AG10803 (cell line): ENCODE measurements at places on chromosomes 4 and X.

- no peak for DNase-seq
Measured at GRCh38 chrX:112947981-112948615, 107.5 kb upstream of the AMOT start.

- DNase-seq = peak; percentile 82
Measured at GRCh38 chrX:9148615-9149399, 114.9 kb upstream of the FAM9B start.

DNA sequence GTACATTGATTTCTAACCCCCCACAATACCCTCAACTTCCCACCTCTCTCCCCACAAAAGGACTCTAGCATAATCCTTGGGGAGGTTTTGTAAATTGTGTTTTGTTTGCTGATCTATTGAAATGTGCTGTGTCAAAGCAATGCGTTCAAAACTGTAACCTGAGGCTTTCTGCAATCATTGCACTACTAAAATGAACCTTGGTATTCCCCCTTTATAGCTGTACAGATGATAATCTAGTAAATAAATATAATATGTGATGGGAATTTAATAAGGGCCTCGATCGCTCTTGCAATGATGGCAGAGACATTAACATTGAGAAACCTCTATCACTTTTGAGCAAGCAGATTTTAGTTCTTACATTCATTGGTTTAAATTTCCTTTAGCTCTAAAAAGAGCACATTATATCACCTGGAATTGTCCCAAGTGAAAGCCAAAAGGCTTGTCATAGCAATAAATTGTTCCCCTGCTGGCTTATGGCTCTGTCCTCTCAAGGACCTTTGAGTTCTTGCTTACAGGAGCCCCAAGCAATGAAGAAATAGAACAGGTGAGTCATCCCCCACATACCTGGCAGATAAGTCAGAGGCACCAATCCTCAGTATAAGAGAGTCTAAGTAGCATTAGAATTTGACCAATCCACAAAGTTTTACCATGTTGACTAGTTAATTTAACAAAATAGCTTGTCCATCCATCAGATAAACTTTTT, 18.4 kb upstream of the ACE2 start:
- peak; percentile 0 for DNase-seq

DNA sequence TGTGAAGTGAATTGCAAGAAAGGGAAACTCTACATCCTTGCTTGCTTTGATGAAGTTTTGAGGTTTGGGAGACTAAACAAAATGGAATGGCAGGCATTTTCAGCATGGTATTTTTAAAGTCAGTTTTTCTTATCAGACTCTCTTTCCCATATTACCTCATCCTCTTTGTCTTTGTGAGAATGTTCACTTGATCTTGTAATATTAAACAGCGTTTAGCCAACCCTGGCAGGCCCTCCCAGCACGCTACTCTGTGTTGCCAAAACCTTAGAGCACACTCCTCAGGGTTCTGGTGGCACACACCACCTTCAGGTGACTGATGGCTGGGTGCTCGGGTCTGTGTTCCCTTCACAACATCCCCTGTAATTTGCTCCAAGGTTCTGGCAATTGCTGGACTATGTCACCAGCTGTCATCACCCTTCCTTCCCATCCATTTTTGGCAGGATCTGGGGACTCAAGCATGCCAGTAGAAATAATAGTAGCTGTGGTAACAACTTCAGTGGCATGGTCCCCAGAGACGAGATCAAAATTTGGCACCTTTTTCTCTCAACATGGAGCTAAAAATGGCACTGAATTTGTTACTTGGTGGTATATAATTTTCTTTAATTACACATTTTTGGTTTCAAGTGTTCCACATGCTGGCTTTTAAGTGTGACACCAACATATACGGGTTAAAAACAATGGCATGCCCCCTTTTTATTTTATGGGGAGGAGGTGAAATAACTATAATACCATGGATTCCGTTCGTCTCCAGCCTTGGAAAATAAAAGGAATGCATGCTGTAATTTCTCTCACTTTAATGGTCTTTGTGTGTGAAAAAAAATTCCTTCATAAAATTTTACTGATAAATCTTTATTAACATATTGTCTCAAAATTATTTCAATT, 273.1 kb downstream of the DCTD start:
- DNase-seq = peak; percentile 90

DNA sequence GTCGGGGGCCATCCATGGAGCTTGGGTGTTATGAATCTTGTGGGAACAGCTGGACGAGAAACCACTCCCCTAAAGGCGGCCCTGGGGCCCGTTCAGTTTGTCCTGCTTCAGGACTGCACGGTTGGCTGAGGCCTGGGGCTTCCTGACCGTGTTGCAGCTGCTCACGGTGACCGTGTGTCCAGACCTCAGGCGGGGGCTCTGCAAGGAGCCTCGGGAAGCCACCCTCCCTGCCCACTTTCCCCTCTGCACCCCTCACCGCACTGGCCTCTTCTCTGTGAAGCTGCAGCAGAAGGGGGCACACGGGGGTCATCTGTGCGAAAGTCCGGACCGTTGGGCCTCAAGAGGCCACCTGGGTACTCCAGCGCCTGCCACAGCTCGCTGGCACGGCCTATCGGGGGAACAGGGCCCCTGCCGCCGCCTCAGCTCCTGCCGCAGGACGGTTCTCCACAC, 29.4 kb downstream of the UVSSA start:
- DNase-seq = no peak

- DNase-seq = no peak
Measured at GRCh38 chr4:168511780-168512489, 15.1 kb downstream of the PALLD start.
